Common myeloid progenitor, CD34-positive (primary cell): ENCODE measurements at places on chromosomes 4 and X.

DNA sequence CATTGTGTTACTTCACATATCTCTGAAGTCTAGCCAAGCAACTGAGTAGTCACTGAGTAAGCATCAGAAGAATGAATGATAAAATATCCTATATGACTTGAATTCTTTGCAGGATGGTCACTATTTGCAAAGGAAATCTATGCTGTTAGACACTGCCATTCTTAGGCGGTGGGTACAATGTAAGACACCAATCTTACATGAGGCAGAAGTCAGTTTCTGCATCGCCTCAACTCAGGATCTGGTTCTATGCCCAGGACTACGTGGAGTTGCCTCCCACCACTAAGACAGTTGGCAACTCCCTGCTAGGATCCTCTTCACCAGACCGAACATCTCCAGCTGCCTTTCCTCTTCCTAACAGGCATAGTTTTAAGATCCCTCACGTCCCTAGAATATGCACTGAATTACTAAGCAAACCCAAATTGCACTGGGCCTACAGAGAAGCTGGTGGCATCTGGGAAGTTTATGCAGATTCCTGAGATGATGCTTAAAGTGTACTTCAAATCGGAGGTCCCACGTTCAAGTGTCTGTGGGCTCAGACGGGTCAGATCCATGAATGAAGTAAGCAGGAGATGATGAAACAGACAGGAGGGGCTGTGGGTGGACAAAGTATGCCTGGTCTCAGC is 45.6 kb downstream of the SEL1L3 start:
- no peaks in the 10 kb centered on the region for H3K27me3 ChIP-seq
- H3K4me1 ChIP-seq, result no peaks in the 10 kb centered on the region
- peaks cover 55% of the 10 kb centered on the region for H3K36me3 ChIP-seq
- H3K27ac ChIP-seq, result no peak overlapping the region
- DNase-seq, result no peak

GRCh38 chr4:100294356-100294755 is 104.1 kb upstream of the DDIT4L start:
- no peak for DNase-seq
- no peaks in the 10 kb centered on the region for H3K36me3 ChIP-seq
- H3K4me1 ChIP-seq, result no peaks in the 10 kb centered on the region
- no peaks in the 10 kb centered on the region for H3K27me3 ChIP-seq
- no peak overlapping the region for H3K4me3 ChIP-seq
- no peak overlapping the region for H3K27ac ChIP-seq

DNA sequence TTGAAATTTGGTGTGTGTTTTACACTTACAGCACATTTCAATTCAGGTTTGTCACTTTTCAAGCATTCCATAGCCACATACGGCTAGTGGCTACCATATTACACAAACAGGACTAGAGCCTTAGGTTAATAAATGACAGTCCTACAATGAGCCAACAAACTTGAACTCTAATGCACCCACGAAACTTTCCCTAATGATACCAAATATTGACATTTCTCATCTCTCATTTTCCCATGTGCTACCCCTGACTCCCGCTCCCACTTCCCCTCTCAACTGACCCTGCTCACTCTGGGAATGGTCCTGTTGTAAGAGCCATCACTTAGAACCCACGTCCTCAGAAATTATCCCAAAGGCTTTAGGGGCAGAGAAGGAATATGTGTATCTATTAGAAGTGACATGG is 4.9 kb upstream of the TLR10 start:
- no peak for DNase-seq
- peaks cover 14% of the 10 kb centered on the region for H3K4me1 ChIP-seq

GRCh38 chr4:118076958-118077766 is 42.9 kb downstream of the NDST3 start:
- no peak overlapping the region for H3K4me3 ChIP-seq
- no peak overlapping the region for H3K27ac ChIP-seq
- DNase-seq, result peak; percentile 3
- H3K27me3 ChIP-seq, result no peaks in the 10 kb centered on the region
- H3K36me3 ChIP-seq, result no peaks in the 10 kb centered on the region

GRCh38 chr4:140427919-140428471 is 547 bp upstream of the CLGN start:
- H3K4me3 ChIP-seq, result peak overlapping the region; percentile 90
- H3K27ac ChIP-seq, result no peak overlapping the region
- peak; percentile 68 for DNase-seq
- H3K4me1 ChIP-seq, result peaks cover 19% of the 10 kb centered on the region

- H3K36me3 ChIP-seq, result no peaks in the 10 kb centered on the region
- H3K27ac ChIP-seq, result no peak overlapping the region
- no peak overlapping the region for H3K4me3 ChIP-seq
These were observed 61.5 kb downstream of the GEMIN8 start for GRCh38 chrX:13968198-13968597.

DNA sequence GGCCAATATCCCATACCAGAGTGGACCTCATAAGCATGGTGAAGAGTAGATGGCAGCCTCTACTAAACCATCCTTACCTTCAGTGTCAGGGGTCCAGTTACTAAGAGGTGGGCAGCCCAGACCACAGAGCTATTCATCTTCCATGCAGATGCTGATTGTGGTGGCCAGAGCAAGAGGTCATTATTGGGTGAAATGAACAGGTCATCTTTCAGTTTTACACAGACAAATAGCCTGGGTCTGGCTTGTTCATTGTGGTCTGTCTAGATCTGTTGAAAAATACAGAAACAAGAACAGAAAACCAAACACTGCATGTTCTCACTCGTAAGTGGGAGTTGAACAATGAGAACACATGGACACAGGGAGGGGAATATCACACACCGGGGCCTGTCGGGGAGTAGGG is 71.3 kb downstream of the PAK3 start:
- no peak overlapping the region for H3K4me3 ChIP-seq
- DNase-seq, result no peak
- H3K27ac ChIP-seq, result no peak overlapping the region
- no peaks in the 10 kb centered on the region for H3K27me3 ChIP-seq
- H3K4me1 ChIP-seq, result no peaks in the 10 kb centered on the region

DNA sequence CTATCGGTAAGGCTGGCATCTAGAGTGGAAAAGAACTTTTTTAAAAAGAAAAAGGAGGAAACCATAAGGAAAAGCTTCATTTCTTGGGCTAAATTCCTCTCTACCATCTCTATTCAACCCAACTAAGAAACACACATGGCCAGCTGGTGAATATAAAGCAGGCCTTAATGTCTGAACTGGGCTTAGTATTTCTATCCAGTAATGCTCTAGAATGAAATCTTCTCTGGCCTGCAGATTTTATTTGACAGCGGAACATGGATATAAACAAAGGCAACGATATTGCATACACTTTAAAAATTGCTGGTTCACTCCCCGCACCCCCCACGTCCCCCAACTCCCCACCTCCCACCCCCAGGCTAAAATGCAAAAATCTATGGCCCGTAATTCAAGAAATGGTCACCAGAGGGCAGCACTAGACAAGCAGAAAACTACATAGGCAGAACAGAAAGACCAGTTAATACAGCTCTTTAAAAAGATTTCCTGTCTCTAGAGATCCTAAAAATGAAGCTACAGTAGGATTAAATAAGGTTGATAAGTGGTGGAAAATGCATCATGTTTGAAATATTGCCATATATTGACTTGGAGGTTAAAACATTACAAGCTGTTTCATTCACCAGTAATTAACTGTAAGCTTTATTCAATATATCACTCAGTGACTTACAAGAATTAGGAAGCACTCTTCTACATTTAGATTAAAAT is 155.2 kb upstream of the GALNT7 start:
- no peak overlapping the region for H3K4me3 ChIP-seq
- no peaks in the 10 kb centered on the region for H3K36me3 ChIP-seq
- DNase-seq, result peak; percentile 85
- no peaks in the 10 kb centered on the region for H3K27me3 ChIP-seq
- no peaks in the 10 kb centered on the region for H3K4me1 ChIP-seq

- no peak overlapping the region for H3K4me3 ChIP-seq
- no peaks in the 10 kb centered on the region for H3K27me3 ChIP-seq
- H3K4me1 ChIP-seq, result no peaks in the 10 kb centered on the region
- no peak for DNase-seq
- H3K27ac ChIP-seq, result no peak overlapping the region
- no peaks in the 10 kb centered on the region for H3K36me3 ChIP-seq
These were observed 54.5 kb downstream of the ASB9 start for GRCh38 chrX:15215366-15215765.
